ENCODE measurements at places on chromosomes 7 and 10.

GRCh38 chr10:105538874-105539273, 897.8 kb downstream of the SORCS3 start:
- no peak for DNase-seq

DNA sequence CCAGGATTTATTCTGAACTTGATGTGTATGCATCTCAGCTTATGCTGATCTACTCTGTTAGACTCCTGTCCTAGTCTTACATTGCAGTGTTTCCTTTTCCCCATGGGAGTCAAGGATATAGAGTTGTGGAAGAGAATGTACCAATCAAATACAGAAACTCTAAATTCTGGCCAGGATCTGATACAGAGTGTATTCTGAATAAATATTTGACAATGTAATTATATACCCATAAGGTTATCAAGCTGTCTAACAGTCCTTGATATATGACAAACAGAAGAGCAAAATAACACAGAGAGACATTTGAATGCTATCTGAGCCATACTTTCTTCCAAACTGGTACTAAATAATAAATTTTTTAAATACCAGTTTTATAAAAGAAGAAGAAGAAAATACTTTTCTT, 116.8 kb downstream of the ETV1 start:
- no peak for DNase-seq

GRCh38 chr7:138491612-138492386, 31.7 kb downstream of the TRIM24 start:
- no peak for DNase-seq

DNA sequence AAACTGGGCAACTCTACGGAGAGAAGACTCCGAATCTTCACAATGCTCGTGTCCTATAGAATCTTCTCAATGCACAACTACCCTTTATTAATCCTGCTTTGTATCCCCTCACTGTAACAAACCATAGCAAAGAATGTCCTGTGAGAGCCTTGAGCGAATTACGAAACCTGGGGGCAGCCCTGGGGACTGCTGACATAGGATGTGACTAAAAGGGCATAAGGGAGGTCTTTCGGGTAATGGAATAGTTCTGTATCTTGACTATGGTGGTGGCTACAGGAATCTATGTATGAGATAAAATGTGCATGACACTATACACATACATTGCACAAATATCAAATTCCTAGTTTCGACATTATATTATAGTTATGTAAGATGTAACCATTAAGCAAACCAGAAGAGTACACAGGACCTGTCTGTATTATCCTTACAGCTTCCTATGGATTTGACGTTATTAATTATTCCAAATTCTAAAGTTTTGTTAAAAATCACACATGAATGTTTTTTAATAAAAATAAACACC, 162.5 kb upstream of the KCTD7 start:
- DNase-seq: no peak

GRCh38 chr10:120465138-120465537, 8.1 kb downstream of the PLPP4 start:
- no peak for DNase-seq

- DNase-seq: no peak
Measured at GRCh38 chr7:35707422-35707821, 12.5 kb upstream of the HERPUD2 start.

GRCh38 chr10:11295492-11295891, 277.8 kb downstream of the CELF2 start:
- DNase-seq: no peak

GRCh38 chr10:14653271-14654161, 121.2 kb downstream of the FAM107B start:
- DNase-seq: peak; percentile 24

- DNase-seq: no peak
Measured at GRCh38 chr10:86958901-86959736, 720 bp downstream of the SNCG start.

DNA sequence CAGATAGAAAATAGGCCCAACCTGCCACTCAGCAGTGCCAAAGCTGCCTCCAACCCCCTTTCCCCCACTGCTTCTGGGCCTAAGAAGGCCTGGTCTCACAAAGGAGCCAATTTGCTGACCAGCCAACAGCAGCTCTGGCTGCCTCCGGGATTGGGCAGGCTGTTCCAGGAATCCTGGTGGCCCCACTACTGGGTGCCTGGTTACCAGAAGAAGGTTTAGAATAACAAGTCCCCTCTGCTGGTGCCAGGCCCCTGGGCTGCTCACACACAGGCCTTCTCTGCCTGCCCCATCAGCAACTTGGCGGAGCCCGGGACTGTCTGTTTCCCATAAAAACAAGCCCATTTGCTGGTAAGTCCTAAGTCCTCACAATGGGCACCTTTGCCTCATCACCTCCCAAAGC, 1.2 kb downstream of the PHKG1 start:
- DNase-seq: no peak

DNA sequence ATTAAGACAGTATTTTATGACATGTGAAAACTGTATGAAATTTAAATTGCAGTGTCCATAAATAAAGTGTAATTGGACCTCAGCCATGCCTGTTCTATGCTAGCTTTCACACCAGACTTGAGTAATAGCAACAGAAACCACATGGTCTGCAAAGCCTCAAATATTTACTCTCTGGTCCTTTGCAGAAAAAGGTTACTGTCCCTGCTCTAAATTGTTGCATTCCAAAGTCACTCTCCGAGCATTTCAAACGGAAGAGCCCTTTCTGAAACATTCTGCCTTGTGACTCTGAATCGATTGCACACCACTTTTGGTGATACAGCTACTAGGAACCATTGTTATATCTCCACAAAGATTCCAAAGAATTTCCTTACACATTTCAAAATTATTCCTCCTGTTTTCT, 81.0 kb upstream of the STK17A start:
- DNase-seq: no peak

DNA sequence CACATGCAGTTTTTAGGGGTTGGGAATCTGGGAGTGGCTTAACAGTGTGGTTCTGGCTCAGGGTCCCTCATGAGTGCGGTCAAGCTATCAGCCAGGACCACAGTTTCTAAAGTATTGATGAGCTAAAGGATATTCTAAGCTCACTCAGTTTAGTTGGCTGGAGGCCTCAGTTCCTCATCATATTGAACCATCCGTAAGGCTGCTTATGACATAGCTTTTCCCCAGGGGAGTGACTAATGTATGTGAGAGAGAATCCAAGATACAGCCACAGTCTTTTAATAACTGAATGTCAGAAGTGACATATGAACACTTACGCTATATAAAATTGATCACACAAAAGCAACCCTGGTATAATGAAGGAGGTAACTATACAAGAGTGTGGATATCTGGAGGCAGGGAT, 245.3 kb downstream of the POLR1F start:
- no peak for DNase-seq

DNA sequence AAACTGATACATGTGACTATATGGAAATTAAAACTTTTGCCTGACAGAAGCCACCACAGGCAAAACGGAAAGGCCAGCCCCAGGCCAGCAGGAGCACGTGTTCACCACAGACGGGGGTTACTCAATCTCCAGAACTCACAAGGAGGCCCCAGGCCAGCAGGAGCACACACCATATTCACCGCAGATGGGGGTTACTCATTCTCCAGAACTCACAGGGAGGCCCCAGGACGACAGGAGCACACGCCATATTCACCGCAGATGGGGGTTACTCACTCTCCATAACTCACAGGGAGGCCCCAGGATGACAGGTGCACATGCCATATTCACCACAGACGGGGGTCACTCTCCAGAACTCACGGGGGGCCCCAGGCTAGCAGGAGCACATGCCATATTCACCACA, 61.5 kb downstream of the NKX6-2 start:
- DNase-seq: no peak

DNA sequence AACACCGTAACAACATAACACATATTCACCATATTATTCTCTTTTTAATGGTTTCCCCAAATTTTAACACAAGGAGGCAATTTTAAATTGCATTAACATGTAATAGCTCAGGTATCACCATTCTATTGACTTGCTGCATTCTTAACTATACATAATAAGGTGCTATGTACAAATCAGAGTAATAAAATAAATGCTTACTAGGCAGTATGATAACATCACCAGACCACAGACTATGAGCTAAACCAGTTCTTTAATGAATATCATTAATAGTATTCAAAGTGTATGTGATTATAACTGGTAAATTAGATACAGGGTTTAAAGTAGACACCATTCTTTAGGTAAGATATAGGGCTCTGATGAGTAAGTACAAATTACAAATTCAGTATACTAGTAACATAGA, 226.6 kb downstream of the DNAJC1 start:
- DNase-seq: no peak

- no peak for DNase-seq
Measured at GRCh38 chr7:120857588-120858573, at the start of gene TSPAN12. TSPAN12 (minus strand) TSS chr7:120858144; CDS start chr7:120856763, 1,381 bp downstream.

DNA sequence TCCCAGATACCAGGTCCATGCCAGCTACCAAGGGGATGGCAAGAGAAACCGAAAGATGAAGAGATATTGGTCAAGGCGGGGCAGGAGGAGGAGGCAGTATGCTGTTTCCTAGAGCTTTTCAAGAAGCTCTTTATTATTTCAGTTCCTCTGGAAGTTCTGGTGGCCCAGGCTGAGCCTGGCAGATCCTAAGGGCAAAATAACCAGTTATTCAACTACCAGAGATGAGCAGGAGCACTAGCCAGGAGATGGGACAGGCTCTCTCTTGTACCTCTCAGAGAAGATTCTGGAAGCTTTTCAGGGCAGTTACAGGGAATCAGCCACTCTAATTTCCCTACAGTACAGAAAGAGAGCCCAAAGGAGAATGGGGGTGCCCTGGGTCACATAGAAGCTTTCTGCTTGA, 5.3 kb downstream of the DNAJB12 start:
- no peak for DNase-seq

DNA sequence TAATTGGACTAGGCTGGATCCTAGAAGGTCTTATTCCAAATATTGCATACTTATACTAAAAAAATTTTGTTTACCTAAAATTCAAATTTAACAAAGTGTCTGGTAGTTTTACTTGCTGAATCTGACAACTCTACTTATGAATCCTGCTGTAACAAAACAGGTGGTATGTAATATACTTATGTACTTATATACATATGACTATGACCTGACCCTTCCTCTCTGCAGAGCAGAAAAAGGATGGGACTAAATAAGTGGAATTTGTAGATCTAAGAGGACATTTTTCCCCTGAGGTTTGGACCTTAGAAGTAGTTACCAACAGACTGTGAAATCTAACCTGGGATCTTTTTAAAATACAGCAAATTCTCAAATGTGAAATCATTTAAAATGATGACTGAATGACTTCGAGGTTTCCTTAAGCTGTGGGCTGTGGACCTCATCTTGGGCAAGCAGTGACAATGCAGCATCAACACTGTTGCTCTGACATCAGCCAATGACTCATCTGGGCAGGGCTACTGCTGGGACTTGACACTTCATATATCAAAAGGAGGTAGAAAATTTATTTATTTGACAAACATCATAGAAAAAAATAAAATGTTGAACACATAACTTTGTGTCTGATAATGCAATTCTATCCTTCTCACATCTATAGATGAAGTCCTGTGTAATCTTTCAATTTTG, 73.6 kb downstream of the RELN start:
- no peak for DNase-seq

DNA sequence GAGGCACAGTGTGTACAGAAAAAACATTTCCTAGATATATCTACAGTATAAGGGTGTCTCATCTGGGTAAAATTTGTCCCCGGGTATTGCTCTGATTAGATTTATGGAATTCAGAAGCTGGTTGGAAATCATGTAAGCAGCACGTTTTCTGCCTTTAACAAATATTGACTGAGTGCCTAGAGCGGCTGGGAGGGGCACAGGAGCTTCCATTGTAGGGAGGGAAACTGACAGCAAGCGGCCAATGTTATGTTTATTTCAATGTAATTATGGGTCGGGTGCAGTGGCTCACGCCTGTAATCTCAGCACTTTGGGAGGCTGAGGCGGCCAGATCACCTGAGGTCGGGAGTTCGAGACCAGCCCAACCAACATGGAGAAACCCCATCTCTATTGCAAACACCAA, 4.4 kb upstream of the RFC2 start:
- no peak for DNase-seq

GRCh38 chr10:36450380-36450779, 675.0 kb upstream of the ANKRD30A start:
- no peak for DNase-seq

DNA sequence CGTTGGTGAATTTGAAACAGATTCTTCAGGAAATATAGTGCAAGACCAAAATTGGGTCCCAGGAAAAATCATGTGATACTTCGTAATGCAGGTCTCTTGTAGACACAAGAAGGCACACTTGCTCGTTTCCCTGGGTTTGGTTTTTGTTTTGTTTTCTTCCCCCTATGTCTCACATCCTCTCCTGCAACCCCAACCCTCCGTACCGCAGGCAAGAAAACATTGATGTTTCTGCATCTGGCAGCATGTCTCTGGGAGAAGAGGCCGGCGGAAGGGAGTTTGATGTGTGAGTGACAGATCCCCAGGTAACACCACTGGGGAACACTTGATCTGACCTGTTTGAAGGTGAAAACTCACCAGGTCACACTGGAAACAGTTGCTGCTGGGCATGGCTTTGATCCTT, 718.5 kb downstream of the AUTS2 start:
- no peak for DNase-seq

DNA sequence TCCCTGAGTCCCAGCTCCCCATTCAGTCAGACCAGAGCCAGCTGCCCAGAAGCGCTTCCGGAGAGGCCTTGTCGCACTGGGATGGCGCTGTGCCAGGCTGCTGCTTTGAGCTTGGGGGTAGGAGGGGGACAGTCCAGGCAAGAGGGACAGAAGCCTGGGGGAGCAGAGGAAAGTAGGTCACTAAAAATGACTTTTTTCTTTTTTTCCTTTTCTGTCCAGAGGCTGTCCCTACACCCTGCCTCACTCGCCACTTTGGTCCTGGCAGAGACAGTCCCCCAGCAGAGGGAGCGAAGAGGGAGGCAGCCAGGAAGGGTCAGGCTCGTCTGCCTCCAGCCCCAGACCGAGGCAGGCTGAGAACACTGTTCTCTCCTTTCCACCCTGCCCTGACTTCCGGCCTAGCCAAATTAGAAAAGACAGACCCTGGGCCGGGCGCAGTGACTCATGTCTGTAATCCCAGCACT, 15.8 kb upstream of the TRIM8 start:
- no peak for DNase-seq

- no peak for DNase-seq
Measured at GRCh38 chr10:70055550-70055949, 2.9 kb downstream of the MACROH2A2 start.

GRCh38 chr7:28301148-28301641, 111.1 kb upstream of the CREB5 start:
- DNase-seq: no peak

- DNase-seq: no peak
Measured at GRCh38 chr10:2812631-2813030, 254.7 kb upstream of the PFKP start.

DNA sequence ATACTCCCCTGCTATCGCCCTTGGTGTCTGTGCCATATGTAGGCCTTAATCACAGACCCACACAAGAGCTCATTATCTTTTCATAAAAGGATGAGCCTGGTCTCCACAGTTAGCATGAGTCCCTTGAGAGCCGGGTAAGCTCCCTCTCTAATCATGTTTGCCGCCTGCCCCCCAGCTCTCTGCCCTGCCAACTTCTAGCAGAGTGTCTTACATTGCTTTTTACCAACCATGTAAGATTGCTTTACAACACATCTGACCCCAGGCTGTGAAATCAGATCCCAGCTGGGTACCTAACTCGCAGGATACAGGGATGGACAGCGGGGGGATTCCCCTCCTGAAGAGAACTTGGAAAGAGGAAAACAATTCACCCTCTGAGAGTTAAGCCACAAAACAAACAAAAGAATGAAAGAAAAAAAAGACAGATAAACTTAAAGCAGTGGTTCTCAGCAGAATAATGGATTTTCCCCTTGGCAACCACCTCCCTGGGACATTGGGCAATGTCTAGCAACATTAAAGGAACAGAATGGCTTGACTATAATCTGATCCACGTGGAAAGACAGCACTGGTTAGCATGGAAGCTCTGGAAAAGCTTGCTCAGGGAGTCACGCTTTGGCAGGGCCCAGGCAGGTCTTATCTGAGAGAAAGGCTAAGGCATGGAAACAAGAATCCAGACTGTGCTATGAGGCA, 39.4 kb upstream of the ATOH7 start:
- DNase-seq: no peak

Measured in SK-N-MC (cell line).